MV-4-11 (cell line): ENCODE measurements at places on chromosomes 3 and 15.

- no peak for DNase-seq
Observed at GRCh38 chr3:170307671-170308405, 49.7 kb upstream of the SKIL start.

GRCh38 chr3:149449182-149449581, 25.3 kb upstream of the TM4SF4 start:
- DNase-seq, result no peak

DNA sequence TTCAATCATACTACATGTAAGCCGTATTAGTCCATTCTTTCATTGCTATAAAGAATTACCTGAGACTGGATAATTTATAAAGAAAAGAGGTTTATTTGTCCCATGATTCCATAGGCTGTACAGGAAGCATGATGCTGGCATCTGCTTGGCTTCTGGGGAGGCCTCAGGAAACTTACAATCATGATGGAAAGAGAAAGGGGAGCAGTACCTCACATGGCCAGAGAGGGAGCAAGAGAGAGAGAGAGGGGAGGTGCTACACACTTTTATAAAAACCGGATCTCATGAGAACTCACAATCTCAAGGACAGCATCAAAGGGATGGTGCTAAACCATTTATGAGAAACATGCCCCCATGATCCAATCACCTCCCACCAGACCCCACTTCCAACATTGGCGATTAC, 14.3 kb upstream of the CLASP2 start:
- peak; percentile 3 for DNase-seq

DNA sequence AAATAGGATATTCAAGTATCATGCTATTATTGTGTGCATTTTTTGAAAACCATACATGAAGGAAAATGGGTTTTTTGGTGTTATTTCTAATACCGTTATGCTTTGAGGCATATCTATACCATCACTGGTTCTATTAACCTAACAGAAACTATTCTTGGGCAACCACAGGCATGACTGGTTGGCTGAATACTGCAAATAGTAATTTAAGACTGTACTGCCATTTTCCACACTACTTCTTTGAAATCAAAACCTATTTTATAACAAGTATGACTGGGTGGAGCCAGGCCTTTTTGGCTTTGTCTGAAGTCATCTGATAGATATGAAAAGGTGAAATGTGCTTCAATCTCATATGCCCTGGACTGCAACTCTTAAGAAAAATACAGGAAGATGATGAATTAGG, 115.1 kb downstream of the ULK4 start:
- no peak for DNase-seq

GRCh38 chr3:30314757-30315325, 291.6 kb upstream of the TGFBR2 start:
- peak; percentile 73 for DNase-seq

DNA sequence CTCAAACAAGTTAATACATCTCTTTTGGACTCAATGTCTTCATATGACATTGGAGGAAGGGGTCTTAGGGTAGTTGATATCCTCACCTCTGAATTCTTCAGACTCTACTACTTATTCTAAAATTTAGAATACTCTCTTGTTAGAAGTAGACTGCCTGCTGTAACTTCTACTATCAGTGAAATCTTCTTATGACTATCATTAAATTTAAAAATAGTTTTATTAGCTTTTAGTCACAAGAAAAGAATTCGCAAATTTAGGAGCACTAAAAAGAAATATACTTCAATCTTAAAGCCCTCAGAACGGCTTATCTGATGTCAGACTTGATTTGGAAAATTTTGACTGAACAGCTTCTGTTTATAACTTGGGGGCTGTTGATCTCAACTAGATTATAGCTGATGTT, 67.1 kb upstream of the TTC14 start:
- DNase-seq, result no peak

- DNase-seq, result peak; percentile 100
Observed at GRCh38 chr3:45972534-45973402, 22.9 kb downstream of the FYCO1 start.

DNA sequence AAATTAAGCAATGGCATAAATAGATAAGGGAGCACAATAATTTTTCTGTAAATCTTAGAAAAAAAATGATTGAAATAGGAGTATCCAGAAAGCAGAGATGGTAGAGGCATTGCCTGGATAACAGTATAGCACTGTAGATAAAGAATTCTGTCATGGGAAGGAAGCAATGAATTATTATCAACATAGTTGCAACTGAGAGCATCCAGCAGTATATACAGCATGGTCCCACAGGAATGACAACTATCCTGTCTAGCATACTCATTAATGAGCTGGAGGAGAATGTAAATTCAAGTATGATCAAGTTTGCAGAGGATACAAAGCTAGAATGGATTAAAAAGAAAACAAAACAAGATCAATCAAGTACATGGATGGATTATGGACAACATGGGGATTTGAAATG, 90.8 kb downstream of the DPH6 start:
- DNase-seq, result no peak

- no peak for DNase-seq
Observed at GRCh38 chr15:41648770-41649169, 11.4 kb upstream of the MGA start.

DNA sequence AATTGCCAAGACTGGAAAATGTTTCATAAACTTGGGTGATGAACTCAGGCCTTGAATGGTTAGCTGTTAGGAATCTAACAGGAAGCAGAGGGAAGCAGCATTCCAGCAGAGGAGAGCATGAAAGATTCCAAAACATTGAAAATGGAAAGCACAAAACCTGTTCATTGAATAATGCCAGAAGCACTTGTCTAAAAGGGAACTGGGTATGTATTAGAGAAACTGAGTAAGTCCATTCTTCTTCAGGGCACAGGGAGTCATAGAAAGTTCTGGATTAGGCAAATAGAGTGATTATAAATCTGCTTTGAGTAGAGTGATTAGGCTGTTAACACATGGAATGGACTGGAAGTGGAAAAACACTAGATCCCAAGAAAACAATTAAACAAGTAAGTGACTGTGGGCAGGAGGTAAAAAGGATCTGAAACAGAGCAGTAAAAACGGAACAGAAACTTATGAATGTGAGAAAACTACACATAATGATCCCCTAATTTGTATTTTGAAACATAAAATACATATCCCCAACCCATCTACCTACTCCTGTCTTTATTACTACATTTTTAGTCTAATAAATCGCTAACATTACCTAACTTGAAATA, 343.4 kb downstream of the TBC1D5 start:
- peak; percentile 80 for DNase-seq

DNA sequence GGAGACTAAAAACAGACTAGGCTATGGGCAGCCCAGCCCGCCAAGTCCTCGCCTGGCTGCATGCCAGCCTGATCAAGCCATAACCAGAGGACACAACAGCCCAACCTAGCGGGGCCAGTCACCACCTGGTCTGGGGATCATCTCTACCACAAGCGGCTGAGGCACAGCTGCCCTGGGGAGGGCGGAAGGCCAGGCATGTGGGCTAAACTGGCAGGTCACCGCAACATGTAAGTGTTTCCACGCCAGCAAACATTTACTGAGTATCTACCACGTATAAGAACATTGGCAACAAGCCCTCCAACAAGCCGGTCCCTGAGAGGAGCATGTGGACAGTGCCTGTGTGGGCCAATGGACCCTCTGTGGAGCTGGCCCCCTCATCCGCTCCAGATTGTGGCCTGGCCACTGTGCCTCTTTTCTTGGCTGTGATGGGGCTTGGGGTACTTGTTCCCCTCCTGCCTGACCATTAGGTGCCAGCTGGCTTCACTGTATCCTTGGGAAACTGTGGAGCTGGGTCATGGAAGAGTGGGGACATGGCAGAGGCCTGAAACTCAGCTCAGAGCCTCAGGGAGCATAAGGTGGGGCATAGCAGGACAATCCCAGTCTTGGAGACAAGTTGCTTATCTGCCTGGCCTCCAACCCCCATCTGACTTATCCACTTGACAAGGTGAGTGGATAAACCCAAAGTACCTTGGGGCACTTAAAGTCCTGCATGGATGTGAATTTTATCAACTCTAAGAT, 9.0 kb downstream of the UBXN7 start:
- peak; percentile 64 for DNase-seq

DNA sequence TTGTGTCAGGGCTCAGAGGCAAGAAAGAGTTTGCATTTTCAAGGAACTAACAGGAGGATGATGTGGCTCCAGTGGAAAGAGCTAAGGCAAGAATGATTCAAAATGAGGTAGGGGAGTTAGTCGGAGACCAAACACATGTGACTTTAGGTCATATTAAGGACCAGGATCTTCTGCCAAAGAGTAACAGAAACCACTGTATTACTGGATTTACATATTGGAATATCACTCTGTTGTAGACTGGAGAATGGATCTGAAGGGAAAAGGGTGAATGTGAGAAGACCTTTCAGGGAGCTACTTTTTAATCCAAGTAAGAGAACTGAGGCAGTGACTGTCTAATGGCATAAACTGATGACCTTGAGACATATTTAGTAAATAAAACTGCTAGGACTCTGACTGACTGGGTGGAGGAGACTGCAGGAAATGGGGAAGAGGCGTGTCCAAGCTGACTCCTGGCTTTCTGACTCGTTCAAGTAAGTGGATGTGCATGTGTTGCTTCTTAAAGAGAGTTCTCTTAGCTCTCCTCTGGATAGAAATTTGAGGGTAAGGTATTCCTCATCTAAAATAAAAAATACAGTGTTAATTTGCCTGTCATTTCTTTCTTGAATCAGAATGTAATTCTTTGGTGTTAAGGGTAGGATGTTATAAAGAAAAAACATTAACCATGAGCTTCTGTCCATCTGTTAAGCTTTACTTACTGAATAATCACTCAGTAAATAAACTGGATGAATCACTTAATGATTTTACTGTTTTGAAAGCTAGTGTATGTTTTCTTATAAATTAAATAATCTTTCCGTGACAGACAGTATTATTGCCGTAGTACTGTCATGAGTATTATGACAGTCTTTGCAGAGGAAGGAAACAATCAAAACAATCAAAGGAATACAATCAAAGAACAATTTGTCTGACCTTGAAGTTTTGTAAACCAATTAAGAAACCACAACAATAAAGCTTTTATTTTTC, 58.3 kb upstream of the CFAP20DC start:
- DNase-seq, result no peak

DNA sequence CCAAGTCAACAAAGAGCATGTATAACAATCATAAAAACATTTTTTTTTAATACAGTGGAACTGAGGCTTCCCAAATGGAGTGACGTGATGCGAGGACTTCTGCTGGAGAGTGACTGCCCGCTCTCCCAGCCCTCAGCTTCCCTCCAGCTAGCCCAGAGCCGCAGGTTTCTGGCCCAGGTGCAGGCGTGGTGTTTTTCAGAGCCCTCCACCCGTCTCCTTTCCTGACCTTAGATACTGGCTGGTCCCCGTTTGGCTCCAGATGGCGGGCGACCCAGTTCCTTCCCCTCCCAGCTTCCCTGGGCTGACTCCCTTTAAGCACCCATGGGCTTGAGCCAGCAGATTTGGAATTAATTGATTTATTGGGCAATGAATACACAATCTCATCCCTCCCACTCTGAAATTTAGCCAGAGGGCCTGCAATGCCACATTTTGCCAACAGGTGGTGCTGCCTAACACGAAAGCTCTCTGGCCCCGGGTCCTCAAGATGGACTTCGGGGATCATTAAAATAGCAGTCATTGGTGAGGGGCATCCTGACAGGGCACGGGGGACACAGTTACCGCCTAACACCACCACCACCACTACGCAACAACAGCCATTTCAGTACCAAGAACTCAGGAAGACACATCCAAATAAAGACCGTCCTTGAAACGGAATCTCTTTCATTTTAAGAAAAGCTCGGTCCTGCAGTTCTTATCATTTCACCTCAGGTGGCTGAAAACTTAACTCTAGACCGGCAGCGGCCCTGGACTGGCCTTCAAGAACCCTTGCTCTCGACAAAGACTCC, 47.5 kb upstream of the MUC4 start:
- DNase-seq, result peak; percentile 29

- DNase-seq, result no peak
Observed at GRCh38 chr15:39501366-39502081, 79.4 kb upstream of the THBS1 start.

GRCh38 chr3:190456770-190457169, 7.1 kb upstream of the TMEM207 start:
- no peak for DNase-seq

GRCh38 chr3:32428092-32429068, 36.7 kb downstream of the CMTM7 start:
- DNase-seq, result peak; percentile 47

DNA sequence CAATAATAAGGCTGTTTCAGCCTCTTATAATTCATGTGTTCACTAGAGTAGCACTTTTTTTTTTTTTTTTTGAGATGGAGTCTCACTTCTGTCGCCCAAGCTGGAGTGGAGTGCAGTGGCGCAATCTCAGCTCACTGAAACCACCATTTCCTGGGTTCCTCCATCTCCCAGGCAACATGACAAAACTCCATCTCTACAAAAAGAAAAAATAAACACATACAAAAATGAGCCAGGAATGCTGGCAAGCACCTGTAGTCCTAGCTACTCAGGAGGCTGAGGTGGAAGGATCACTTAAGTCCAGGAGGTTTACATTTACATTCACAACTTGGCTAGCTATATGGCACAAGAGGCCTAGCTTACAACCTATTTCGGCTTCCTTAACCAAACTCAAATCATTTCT, 6.8 kb downstream of the USP4 start:
- DNase-seq, result peak; percentile 87

- DNase-seq, result no peak
Observed at GRCh38 chr3:162034368-162034767, 537.8 kb downstream of the OTOL1 start.

DNA sequence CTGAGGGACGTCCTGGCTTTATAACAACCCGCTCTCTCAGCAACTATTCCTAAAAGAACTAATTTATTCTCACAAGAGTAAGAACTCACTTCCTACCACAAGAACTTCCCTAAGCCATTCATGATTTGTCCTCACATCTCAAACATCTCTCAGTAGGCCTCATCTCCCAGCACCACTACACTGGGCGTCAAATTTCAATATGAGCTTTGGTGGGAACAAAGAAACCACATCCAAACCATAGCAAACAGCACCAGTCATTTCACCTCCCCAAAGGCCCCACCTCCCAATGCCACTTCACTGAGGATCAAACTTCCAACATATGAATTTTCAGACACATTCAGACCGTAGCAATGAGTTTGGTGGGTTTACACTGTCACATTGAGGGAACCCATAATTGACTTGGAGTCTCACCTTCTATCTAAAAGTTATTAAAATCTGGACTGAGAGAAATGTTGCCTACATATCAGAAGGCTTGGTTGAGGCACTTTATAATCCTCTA, 116.4 kb upstream of the AGBL1 start:
- no peak for DNase-seq

- DNase-seq, result peak; percentile 88
Observed at GRCh38 chr3:12349895-12350811, 61.3 kb downstream of the PPARG start.
